MCF 10A (cell line): ENCODE measurements at places on chromosomes 7 and 10. TPM values are rescaled to one million over a fixed set of nuclear protein-coding genes. Genes with fewer than 3 reads are reported as not detected.

Gene GPNMB
- total RNA-seq = 1.1 and 1.6 TPM in 2 replicates

Gene UPK3B
- 1.0 and 1.1 TPM in 2 replicates for total RNA-seq

Gene EVX1
- total RNA-seq = not detected in 2 replicates

Gene CALML3
- total RNA-seq = 0.25 and 0.75 TPM in 2 replicates

Gene DRGX
- not detected in 2 replicates for total RNA-seq

Gene PPP1R17
- not detected in 2 replicates for total RNA-seq

Gene SOSTDC1
- total RNA-seq = not detected in 2 replicates

Gene GPR37
- 1.9 TPM in 2 replicates for total RNA-seq

Gene PLEKHS1
- not detected in 2 replicates for total RNA-seq

Gene NPY4R
- total RNA-seq = not detected in 2 replicates

Gene SPAM1
- not detected in 2 replicates for total RNA-seq

Gene KLF14
- not detected in 2 replicates for total RNA-seq

Gene ACTL6B
- total RNA-seq = not detected in 2 replicates

Gene FFAR4
- total RNA-seq = not detected in 2 replicates

Gene NXPH1
- total RNA-seq = not detected in 2 replicates

Gene GRM3
- total RNA-seq = not detected in 2 replicates

Gene FAM25C
- not detected in 2 replicates for total RNA-seq

Gene HSPA14
- 12.1 and 14.0 TPM in 2 replicates for total RNA-seq

Gene TRIM4
- 28.1 and 28.2 TPM in 2 replicates for total RNA-seq

Gene GAD2
- not detected in 2 replicates for total RNA-seq

Gene LIPN
- not detected in 2 replicates for total RNA-seq

Gene FGFR2
- 2.7 and 3.0 TPM in 2 replicates for total RNA-seq

Gene TSPAN12
- total RNA-seq = not detected in 2 replicates

Gene ADRB1
- 0.28 and 0.56 TPM in 2 replicates for total RNA-seq

Gene RADIL
- not detected in 2 replicates for total RNA-seq

Gene CHST15
- 32.8 and 38.8 TPM in 2 replicates for total RNA-seq

Gene MOGAT3
- not detected in 2 replicates for total RNA-seq

Gene ADGRA1
- not detected in 2 replicates for total RNA-seq
